Cortex of kidney (tissue), 1 donor: ENCODE measurements at places on chromosomes 4 and X.

DNA sequence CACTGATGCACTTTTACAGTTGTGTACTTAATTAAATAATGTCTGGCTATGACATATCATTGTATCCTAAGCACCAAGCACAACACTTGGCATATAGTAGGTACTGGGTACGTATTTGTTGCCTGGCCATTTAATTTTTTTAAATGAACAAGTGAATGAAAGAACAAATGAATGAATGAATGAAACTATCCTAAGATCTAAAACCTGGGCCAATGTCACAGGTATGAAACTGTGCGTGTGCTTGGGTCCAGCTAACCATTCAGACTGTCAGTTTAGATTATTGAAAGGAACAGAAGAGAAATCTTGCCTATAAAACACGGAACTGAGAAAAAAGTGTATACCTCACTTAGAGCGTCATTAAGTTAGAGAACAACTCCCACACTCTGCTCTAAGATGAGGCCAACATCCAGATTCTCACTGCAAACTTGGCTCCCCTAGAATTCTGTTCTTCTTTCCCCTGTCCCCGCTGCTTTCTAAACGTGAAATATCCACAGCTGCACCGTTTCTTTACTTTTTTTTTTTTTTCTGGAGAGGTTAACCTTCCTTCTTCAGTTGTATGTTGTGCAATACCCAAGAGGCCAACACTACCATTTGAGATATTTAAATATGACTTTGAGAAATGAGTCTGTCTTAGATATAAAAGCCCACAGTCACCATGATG lies 17.3 kb upstream of the SEL1L3 start:
- no peak for DNase-seq

DNA sequence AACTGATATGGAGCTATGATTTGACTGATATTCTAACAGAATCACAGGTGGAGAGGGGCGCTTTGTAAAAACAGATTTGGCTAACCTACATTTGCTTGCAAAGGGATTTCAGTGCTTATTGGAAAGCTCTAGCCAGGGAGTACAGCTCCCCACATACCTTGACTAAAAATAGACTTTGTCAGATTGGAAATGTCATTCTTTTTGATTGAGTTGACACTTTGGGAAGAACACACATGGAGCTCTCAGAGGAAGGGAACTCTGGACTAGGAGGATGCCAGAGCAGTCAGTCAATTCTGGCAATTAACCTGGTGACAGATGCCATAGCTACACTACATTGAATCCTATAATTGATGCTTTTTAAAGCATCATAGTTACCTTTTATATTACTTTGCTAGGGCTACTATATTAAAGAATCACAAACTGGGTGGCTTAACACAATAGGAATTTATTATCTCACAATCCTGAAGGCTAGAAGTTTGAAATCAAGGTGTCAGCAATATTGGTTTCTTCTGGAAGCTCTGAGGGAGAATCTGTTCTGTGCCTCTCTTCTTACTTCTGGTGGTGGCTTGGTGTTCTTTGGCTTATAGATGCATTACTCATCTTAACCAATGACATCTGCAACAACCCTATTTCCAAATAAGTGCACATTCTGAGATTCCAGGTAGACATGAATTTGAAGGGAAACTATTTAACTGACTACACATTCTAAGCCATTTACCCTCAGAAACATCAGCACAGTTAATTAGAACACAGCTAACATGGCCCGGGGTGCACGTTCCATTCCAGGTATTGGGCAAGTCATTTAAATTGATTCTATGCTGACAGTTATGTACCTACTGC lies 8.4 kb upstream of the HERC3 start:
- no peak for DNase-seq

GRCh38 chrX:131405497-131405896 lies 116.4 kb upstream of the IGSF1 start:
- no peak for DNase-seq

GRCh38 chr4:7651461-7651921 lies 216.8 kb upstream of the PSAPL1 start:
- no peak for DNase-seq

DNA sequence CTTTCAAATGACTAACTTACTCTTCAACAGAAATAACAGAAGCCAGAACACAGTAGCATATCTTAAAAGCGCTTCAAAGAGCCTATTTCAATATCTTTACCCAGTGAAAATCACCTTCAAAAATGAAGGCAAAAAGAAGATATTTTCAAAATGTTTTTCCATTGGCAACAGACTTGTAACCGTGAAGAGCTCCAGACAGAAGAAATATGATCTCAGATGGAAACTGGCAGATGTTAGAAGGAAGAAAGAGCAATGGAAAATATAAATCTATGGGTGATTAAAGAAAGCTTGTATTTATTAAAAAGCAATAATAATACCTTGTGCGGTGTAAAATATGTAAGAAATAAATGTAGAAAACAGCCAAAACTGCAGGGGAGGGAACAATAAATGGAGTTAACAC lies 35.7 kb downstream of the PRKG2 start:
- DNase-seq, result no peak
